ENCODE measurements at places on chromosomes 2 and 18. TPM values are rescaled to one million over a fixed set of nuclear protein-coding genes. Genes with fewer than 3 reads are reported as not detected.

LRPPRC gene
- total RNA-seq = 89.5 TPM

SP140 gene
- not detected for total RNA-seq

ASAP2 gene
- total RNA-seq = 72.8 TPM

EFEMP1 gene
- total RNA-seq = 6,170 TPM

CDCA7 gene
- 8.5 TPM for total RNA-seq

CDH2 gene
- total RNA-seq = 5.8 TPM

OXER1 gene
- total RNA-seq = not detected

FABP1 gene
- total RNA-seq = not detected

PLEK gene
- under 0.01 TPM for total RNA-seq

PRADC1 gene
- 29.3 TPM for total RNA-seq

DNAJC5G gene
- total RNA-seq = 0.98 TPM

KCNG2 gene
- total RNA-seq = not detected

REG3A gene
- not detected for total RNA-seq

TRAF3IP1 gene
- total RNA-seq = 7.2 TPM

TUBB8B gene
- total RNA-seq = not detected

CNDP1 gene
- not detected for total RNA-seq

TCF7L1 gene
- 8.3 TPM for total RNA-seq

NOL4 gene
- total RNA-seq = 0.29 TPM

SCN9A gene
- total RNA-seq = 0.96 TPM

ST8SIA3 gene
- not detected for total RNA-seq

WNT10A gene
- not detected for total RNA-seq

FEV gene
- not detected for total RNA-seq

EDAR gene
- total RNA-seq = not detected

RNF149 gene
- total RNA-seq = 83.2 TPM

MYO7B gene
- 0.10 TPM for total RNA-seq

DSEL gene
- 25.1 TPM for total RNA-seq

ITGB6 gene
- under 0.01 TPM for total RNA-seq

GDF7 gene
- 11.8 TPM for total RNA-seq

COA5 gene
- 13.1 TPM for total RNA-seq

CD207 gene
- not detected for total RNA-seq

ACADL gene
- not detected for total RNA-seq

AFF3 gene
- total RNA-seq = under 0.01 TPM
